Activated T-cell treated with anti-CD3 and anti-CD28 coated beads, Interleukin-2, amount 50 U/mL, for 4 hours (primary cell): ENCODE measurements at places on chromosomes 2 and 18. TPM values are rescaled to one million over a fixed set of nuclear protein-coding genes. Genes with fewer than 3 reads are reported as not detected.

The EFHD1 gene
- total RNA-seq, result 0.69 TPM

GRCh38 chr18:79508565-79509535 lies 113.1 kb downstream of the NFATC1 start:
- DNase-seq, result no peak

- no peak for DNase-seq
Observed at GRCh38 chr2:55595536-55595935, 21.9 kb downstream of the PPP4R3B start.

- no peak for DNase-seq
Observed at GRCh38 chr2:5698134-5698533, 6.0 kb downstream of the SOX11 start.

The KYNU gene
- 0.83 TPM for total RNA-seq
